ENCODE measurements at places on chromosomes 1 and 21.
A peak's percentile ranks its signal among the peaks of the same experiment; 100 is the strongest.

DNA sequence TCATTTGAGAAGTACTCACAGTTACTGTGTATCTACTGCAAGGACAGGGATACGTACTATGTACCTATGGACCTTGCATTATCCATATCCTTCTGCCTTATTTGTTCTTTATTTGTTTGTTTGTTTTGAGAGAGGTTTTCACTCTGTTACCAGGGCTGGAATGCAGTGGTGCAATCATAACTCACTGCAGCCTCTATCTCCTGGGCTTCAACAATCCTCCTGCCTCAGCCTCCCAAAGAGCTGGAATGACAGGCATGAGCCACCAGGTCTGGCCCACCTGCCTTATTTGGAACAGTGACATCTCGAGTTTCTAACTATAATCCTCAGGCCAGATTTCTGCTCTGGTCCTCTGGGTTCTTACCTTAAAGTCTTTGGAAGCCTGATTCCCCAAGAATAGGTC, 395.5 kb upstream of the PKN2 start:
- no peak for DNase-seq

DNA sequence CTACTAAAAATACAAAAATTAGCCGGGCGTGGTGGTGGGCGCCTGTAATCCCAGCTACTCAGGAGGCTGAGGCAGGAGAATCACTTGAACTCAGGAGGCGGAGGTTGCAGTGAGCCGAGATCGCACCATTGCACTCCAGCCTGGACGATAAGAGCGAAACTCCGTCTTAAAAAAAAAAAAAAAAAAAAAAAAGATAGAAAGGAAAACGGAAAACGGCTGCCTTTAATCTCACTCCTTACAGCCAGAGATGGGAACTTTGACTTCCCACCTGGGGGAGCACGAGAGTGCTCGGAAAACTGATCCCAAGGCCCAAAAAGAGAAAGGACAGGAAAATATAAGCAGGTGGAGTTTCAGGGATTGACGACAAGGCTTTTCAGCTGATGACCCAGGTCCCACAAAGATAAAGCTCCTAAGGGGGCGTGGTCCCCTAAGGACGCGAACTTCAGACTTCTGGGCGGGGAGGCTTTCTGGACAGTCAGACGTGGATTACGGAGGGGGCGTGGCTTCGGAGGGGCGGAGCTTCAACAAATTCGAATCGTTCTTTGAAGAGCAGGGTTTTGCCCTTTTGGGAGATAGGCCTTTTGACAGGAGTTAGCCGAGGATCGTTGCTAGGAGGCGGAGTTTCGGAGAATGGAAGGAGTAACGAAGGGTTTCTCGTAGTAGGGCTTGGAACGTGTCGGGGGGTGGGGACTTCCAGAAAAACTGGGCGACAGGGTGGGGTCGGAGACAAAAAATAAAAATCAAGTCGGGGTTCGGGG, 958 bp upstream of the CKS1B start:
- peak; percentile 80 for DNase-seq

DNA sequence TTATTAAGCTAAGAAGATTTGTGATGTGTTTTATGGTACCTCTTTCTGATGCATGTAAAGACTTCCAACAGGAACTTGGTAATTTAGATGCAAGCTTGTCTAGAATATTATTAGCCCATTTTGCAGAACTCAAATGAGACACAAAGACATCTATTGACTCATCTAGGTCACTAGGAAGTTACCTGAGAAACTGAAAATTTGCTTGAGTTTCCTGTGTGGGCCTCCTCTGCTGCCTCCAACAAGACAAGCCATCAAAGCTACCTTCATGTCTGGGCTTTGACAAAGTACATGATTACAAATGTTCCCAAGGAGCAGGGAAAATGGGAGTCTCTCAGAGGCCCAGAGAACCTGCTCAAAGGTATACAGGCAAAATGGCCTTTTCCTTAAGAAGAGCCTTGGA, 5.6 kb downstream of the RUNX1 start:
- DNase-seq: no peak

DNA sequence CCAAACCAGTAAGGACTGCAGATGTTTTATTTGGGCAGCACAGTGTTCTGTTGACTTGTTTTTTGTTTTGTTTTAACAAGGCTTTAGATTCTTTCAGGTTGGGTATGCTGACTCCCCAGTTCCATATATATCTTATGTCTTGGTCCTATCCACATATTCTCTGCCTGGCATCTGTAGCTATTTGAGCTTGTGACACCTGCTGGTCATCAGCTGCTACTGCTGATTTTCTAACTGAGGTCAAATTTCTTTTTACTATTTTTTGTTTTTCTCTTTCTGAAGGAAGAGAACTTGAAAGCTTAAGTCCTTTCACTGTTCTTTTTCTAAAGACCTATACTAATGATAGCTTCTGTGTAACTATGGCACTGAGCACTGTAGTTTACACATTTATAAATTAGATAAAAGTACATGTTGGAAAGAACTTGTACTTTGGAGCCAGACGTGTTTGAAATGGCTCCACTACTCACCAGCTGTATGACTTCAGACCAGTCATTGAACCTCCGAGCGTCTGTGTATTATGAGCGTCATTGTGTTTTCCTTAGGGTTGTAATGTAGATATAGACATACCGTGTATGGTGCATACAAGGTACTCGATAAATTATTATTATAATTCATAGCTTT, 109.4 kb downstream of the NRDC start:
- DNase-seq: no peak

- DNase-seq: no peak
Measured at GRCh38 chr1:231311720-231312431, 25.8 kb downstream of the EXOC8 start.

DNA sequence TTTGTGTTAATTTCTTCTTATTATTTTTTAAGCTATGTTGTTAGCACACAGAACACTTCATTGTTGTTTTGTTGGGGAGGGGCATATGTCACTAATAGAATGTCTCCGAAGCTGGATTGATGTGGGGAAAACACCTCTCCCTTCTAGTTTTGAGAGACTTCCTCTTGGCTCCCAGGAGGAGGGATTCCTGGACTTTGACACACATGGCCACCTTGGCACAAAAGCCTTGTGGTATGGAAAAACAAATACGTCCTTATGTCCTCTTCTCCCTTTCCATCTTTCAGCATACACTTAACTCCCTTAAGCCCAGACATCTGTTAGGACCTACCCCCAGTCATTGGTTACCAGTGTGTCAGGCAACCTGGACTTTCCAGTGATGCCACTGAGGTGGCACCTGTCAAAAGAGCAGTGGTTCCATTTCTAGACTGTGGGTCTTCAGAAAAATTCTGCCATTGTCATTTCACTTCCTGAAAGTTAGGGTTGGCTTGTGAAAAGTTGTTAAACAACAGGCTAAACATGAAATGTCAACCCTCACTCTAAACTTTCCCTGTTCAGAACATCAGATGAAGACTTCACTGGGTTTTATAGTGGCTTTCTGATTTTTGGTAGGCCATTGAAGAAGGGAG, 12.5 kb upstream of the ABCB10 start:
- DNase-seq: no peak

DNA sequence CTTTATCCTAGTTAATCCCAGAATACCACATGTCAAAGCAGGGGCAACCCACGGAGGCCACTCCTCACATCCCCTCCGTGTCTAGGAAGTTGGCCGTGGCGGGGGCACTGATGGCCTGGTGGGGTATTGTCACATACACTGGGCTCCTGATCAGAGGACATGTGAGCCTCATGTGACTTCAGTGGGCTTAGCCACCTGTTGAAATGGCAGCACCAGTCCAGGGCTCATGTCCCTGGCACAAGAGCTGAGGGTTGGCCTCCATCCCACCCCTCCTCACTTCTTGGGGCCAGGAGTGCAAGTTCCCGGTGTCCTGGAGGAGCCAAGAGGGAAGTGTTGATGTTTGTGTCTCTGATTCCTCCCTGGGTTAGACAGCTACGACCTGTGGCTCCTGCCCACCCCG, 313.4 kb downstream of the CAMTA1 start:
- no peak for DNase-seq

GRCh38 chr1:36176106-36176949, 20.4 kb downstream of the MAP7D1 start:
- no peak for DNase-seq

GRCh38 chr1:165173818-165174217, 182.7 kb downstream of the LMX1A start:
- DNase-seq: no peak

- no peak for DNase-seq
Measured at GRCh38 chr1:159054427-159054826, 22.1 kb downstream of the AIM2 start.
